ENCODE measurements at places on chromosomes 4 and X.

DNA sequence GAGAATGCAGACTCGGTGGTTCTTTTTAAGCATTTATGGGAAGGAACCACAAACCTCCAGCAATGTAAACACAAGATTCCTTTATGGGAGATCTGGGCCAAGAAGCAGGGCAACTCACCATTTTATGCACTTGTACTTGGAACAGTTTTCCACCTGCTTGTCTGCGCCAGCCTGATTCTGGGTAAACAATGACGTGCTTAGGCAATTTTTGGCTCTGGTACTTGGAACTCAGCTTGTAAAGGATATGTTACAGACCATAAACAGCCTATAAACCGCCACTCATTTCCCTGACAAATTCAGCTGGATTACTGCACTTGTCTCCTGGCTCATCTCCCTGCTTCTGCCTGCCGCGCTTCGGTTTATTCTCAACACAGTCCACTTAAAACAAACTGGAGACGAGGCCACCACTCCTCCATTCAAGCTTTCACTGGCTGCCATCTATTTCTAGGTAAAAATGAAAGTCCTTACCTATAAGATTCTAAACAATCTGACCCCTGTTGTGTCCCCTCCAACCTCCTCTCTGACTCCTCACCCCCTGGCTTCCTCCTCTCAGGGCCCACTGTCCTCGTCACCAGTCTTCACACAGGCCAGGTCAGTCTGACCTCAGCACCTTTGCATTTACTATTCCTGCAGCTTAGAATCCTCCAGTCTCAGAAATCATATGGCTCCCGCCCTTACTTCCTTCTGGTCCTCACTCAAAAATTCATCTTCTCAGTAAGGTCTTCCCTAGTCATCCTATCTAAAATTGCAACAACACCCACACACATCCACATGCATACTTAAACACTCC lies 205.9 kb upstream of the GALNT7 start:
- no peak for DNase-seq

DNA sequence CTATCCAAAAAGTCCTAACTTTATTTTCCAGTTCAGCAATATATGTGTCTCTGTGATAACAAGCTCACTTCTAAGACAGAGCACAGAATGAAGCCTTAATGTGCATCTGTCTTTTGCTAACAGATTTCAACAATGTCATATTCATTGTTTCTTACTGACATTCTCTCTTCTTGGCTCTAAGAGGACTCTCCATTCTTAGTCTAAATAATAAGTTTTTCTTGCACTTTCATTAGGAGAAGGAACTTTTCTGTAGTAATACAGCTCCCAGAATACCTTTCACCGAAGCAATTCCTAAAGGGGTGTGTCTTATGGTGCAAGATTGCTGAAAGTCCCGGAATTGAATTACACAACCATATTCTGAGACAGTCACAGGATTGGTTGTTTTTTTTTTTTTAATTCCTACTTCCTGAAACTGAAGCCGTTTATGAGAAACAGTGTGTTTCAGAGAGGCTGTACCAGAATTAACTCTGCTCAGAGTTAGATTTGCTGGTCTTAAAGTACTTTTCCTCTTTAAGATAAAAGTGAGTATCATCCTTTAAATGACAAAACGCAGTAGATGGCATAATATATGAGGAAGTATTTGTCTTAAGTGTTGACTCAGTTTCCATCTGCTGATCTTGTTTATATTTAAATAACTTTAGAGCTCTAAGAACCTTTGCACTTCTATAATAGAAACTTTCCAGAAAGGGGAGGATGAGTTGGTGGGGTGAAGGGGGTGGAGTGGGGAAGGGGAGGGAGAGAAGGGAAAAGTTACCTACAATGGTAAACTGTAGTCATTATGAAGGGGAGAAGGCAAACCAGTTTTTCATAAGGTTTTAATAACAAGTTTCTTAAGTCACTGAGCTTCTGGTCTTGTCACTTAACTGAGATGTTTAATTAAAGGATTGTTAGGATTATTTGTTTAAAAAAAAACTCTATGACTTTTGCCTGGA lies at the start of gene ALPK1:
TSS of gene ALPK1 (plus strand) at position 421 of the 932 bp plus-strand sequence.
- DNase-seq = peak; percentile 83

GRCh38 chr4:159227984-159228383 lies 125.1 kb downstream of the RAPGEF2 start:
- DNase-seq = no peak

DNA sequence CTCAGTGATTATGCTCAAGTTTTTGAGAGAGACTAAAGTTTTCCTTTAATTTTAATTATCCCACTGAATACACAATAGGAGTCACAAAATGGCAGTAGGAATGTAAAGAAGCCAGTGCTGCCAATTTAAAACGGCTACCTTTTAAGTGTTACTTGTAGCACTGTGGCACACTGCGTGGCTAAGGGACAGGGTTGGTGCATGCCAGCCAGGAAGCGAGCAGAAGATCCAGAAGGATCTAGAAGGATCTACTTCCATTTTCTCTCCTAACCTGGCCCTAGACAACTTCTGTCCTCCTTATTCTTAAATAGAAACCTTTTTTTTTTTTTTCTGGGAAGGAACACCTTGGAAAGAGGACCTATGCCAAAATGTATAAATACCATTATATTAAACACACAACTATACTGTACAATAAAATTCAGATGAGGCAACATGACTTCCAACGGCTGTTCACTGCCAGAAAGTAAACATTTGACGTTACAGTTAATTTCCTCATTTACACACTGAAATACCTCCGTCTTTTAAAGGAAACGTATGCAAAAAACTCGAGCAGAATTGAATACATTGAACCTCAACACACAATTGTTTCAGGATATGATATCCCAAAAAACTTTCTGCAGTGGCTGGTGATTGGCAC lies 2.7 kb downstream of the USP26 start:
- no peak for DNase-seq

GRCh38 chr4:67565284-67565683 lies 6.8 kb downstream of the STAP1 start:
- no peak for DNase-seq

DNA sequence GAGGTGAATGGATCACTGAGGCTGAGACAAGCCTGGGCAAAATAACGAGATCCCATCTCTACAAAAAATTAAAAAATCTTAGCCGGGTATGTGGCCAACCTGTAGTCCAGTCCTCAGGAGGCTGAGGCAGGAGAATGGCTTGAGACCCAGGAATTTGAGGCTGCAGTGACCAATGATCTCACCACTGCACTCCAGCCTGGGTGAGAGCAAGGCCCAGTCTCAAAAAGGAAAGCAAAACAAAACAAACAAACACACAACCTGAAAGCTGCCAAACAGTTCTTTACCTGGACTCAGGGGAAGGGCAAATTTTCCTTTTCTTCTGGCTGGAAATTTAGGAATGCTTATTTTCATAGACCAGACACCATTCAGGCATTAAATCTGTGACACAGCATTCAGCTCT lies 163.1 kb upstream of the FAT1 start:
- DNase-seq = no peak

GRCh38 chrX:116384406-116384954 lies 51.9 kb upstream of the SLC6A14 start:
- no peak for DNase-seq

DNA sequence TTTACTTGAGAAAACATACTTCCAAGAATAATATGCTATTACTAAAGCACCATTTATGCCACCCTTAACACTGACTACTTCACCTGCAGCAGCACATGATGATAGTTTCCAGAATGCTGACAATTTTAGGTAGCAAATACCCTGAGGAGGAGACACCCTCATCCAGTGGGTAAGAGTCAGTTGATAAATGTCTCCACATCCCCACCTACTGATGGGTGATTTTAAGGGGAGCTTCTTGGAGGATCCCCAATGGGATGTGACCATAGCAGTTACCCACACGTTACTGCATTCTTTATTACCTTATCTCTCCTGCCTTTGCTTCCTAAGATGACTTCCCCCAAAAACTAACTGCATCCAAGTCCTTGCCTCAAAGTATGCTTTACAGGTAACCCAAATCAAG lies 131.2 kb upstream of the SMARCAD1 start:
- DNase-seq = no peak

- DNase-seq = no peak
Observed at GRCh38 chrX:2931155-2931554, 2.0 kb upstream of the ARSD start.

DNA sequence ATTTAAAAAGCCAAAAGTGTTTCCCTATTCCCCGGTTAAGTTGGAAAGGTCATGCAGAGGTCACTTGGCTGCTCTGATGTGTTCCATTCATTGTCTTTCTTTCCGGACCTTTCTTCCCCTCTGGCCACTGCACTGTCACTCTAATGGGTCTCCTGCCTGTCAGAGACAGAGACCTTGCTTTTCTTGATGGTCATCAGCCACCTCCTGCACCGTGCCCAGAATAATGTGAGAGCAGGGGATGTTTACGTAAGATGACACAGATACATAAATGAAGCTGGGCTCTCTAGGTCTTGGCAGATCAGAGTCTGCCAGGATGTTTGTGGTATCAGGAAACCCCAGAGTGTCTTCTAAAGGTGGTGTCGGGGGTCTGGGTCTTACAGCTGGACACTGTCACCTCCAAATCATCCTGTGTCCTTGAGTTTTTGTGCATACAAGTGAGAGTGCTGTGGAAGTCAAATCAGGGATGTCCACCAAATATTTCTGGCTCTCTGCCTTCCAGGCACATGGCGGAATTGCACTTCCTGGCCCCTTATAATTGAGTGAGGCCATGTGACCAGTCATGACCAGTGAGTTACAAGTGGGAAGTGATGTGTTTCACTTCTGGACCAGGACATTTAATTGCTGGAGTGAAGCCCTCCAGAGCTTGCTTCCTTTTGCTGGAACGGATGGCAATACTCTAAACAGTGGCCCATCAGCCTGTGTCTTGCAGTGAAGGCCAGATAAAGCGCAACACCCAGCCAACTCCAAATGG lies 130.6 kb upstream of the ATP6AP2 start:
- DNase-seq = no peak

- no peak for DNase-seq
Observed at GRCh38 chrX:108198420-108198819, 106.8 kb downstream of the ATG4A start.

- no peak for DNase-seq
Observed at GRCh38 chrX:150456466-150456865, 93.3 kb downstream of the MAMLD1 start.

DNA sequence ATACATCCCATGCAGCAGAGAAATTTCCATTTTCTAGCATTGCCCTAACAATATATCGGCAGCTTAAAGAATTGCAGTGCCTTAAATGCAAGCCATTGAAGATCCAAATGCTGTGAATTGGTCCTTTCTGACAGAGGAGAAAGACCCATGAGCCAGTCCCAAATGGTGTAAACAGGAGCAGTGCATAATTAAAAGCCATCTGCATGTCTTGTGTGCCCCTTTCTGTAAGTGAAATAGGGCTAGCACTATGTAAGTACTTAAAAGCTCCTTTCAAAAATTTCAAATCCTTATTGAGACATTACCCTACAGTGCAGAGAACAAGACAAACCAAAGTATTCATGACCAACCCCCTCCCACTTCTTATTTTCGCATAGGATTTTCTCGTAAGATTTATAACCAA lies 108.7 kb upstream of the LCORL start:
- no peak for DNase-seq

DNA sequence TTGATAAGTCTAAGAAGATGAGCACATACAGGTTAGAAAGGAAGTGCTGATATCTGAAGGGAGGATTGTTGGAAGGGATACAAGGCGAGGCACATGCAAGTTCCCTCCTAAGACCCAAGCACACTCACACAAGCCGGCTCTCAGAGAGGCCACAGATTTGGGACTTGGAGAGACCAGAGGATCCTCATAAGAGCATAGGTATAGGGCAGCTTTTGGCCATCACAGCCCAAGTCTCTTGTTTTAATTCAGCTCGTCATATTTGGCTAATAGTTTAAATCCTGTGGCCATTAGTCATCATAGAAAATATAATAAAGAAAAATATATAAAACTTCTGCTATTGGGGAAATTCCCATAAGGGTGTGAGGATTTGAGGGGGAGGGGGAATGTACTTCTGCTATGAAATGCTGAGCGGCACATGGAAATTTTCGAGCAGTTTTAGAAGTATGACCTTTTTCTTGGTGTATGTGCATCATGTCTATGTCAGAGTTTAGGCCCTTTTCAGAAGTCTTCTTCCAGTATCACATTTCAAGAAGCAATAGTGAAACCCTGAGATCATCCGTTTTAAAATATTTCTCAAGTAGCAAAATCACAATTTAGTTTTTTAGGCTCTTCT lies 97.7 kb downstream of the NFKB1 start:
- no peak for DNase-seq

DNA sequence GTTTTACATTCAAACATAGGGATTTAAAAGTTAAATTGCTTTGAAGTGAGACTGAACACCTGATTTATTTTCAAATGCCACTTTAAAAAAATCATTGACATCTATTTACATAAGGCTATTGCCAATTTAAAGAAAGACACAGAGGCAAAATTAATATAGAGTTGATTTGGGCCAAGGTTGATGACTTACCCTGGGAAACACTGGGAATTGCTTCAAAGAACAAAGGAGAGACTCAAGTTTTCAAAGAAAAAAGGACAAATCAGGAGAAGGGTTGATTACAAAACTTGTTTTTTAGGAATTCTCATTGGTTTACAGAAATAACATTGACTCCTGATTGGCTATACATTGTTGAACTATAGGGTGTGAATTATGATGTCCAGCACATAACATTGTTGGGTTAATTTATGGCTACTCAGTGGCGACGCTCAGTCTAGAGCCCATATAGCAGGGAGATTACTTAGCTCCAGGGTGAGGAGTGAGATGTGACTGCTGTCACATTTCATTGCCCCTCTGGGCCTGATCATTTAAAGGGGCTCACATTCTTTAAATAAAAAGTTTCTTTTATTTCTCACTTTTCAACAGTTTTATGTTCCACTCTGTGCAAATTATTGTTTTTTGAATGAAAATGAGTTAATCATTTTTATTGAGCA lies 184.6 kb downstream of the SPATA18 start:
- no peak for DNase-seq

GRCh38 chrX:24148535-24149350 lies 786 bp upstream of the ZFX start:
- DNase-seq = no peak

- DNase-seq = no peak
Observed at GRCh38 chr4:37595875-37596680, 90.1 kb downstream of the RELL1 start.

DNA sequence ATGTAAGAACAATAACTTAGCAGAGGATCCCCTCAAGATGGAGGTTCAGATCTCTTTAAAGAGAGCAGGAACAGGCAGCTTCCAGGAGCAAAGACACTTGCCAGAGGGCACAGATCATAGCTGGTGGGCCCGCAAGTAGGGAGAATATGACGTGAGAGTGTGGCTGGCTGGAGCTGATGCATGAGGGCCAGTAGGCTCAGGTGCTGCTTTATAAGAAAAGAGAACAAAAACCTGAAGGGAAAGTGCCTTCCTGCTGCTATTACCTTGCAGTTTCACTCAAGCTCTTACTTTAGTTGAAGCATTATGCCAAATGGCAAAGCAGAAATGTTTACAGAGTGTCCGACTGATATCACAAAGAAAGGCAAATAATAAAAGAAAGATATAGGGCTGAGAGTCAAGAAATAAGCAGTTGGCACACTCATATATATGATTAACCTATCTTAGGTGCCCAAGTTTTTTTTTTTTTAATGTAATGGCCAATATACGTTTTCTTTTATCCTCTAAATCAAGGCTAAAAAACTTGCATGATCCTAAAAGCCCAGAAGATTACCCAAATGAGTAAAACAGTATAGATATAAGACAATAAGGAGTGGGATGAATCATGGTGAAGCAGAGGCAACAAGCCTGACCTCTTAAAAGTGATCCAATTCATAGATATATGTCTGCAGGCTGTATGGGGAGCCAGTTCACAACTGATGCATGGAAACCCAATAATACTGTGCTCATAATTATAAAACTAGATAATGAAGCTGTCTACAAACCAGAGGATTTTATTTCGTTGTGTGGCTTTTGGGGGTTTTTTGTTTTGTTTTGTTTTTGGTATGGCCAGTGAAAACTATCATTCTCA lies 12.6 kb downstream of the NR0B1 start:
- DNase-seq = no peak
